ENCODE measurements at places on chromosomes 2 and 18. TPM values are rescaled to one million over a fixed set of nuclear protein-coding genes. Genes with fewer than 3 reads are reported as not detected.

CRYBA2 gene
- not detected for polyA plus RNA-seq

MTCL1 gene
- polyA plus RNA-seq = 3.2 TPM

CPO gene
- 0.14 TPM for polyA plus RNA-seq

ITGA4 gene
- 0.73 TPM for polyA plus RNA-seq

LRATD1 gene
- 7.1 TPM for polyA plus RNA-seq

GAREM2 gene
- 0.37 TPM for polyA plus RNA-seq

Data from lung (tissue), 17 donors.